ENCODE measurements at places on chromosomes 5 and 9. TPM values are rescaled to one million over a fixed set of nuclear protein-coding genes. Genes with fewer than 3 reads are reported as not detected.

- DNase-seq: peak; percentile 22
- no peaks in the 10 kb centered on the region for H3K36me3 ChIP-seq
- peaks cover 12% of the 10 kb centered on the region for H3K4me1 ChIP-seq
- H3K27me3 ChIP-seq: no peaks in the 10 kb centered on the region
These were observed 4.9 kb downstream of the HSPB3 start for GRCh38 chr5:54460181-54460919.

- no peak overlapping the region for H3K4me3 ChIP-seq
- no peaks in the 10 kb centered on the region for H3K36me3 ChIP-seq
- H3K27ac ChIP-seq: no peak overlapping the region
- no peak for DNase-seq
- no peaks in the 10 kb centered on the region for H3K27me3 ChIP-seq
These were observed 112.2 kb downstream of the PIP5K1B start for GRCh38 chr9:68817079-68817875.

GRCh38 chr9:131185924-131186323, 60.5 kb downstream of the NUP214 start:
- H3K36me3 ChIP-seq: peaks cover 30% of the 10 kb centered on the region
- H3K4me3 ChIP-seq: no peak overlapping the region
- DNase-seq: no peak

CATSPER3 gene
- total RNA-seq: 0.39 TPM

DNA sequence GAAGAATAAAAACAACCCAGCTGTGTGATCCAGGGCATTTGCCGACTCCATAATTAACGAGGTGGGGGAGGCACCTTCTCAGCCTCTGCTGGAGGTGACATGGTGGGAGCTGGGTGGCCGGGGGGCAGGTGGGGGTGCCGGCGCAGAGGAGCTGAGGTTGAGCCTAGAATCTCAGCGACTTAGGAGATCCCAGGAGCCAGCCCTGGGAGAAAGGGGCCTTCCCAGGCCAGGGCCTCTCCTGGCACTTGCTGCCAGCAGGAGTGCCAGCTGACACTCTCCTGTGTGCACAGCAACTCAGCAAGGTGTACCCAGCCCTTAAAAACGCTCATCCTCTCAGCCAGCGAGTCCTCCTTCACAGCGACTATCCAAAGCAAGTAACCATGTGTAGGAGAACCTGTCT, 62.8 kb upstream of the FCN1 start:
- H3K4me1 ChIP-seq: no peaks in the 10 kb centered on the region
- H3K4me3 ChIP-seq: no peak overlapping the region
- H3K27ac ChIP-seq: no peak overlapping the region
- no peak for DNase-seq
- no peaks in the 10 kb centered on the region for H3K36me3 ChIP-seq
- peaks cover 3% of the 10 kb centered on the region for H3K27me3 ChIP-seq

ARL14EPL gene
- not detected for total RNA-seq

DNA sequence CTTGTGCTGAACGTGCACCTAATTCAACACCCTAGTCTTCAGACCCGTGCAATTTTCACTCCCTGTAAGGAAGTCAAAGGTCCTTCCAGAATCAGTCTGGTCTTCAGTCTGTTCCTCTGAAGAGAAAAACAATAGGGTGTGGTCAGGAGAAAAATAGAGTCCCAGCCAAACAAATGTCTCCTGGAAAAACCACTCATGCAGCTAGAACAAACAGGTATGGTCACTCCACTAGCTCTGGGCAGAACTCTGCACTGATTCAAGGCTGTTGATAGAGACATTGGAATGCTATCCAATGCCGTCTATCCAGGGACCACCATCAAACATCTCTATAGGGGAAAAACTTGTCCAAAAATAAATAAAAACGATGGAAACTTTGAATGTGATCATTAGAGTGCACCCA, 81.8 kb upstream of the MAP3K1 start:
- no peaks in the 10 kb centered on the region for H3K27me3 ChIP-seq
- H3K4me1 ChIP-seq: no peaks in the 10 kb centered on the region
- H3K36me3 ChIP-seq: no peaks in the 10 kb centered on the region
- H3K4me3 ChIP-seq: no peak overlapping the region

TARS1 gene
- total RNA-seq: 293 TPM

FST gene
- 57.1 TPM for total RNA-seq

- peaks cover 45% of the 10 kb centered on the region for H3K4me1 ChIP-seq
- H3K27ac ChIP-seq: peak overlapping the region; percentile 90
- H3K27me3 ChIP-seq: no peaks in the 10 kb centered on the region
These were observed 89.6 kb upstream of the BASP1 start for GRCh38 chr5:17127743-17128231.

DNA sequence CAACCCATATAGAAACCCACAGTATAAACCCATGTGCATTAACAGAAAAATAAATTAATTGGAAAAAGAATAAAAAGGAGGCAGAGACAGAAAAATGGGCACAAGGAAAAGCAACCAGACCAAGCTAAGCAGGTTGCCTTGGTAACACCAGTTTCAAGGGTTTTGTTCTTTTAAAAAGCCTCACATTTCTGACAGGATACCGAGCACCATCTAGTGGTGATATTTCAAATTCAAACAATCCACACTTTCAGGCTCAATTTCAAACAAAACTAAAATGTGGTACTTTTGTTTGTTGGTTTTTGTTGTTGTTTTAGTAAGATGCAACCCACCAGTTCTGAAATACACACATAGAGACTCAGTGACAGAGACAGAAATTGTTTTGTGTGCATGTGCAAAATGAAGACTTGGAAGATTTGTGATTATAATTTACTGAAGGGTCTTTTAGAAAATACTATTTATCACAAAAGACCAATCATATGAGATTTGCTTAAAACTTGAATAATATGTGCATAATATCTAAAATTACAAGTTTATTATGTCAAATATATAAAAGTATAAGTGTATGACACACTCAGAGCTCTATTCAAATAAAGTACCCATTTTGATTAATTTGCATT, 318.2 kb downstream of the SLCO4C1 start:
- no peaks in the 10 kb centered on the region for H3K4me1 ChIP-seq
- H3K4me3 ChIP-seq: no peak overlapping the region
- H3K27me3 ChIP-seq: no peaks in the 10 kb centered on the region
- no peaks in the 10 kb centered on the region for H3K36me3 ChIP-seq
- H3K27ac ChIP-seq: no peak overlapping the region

DNA sequence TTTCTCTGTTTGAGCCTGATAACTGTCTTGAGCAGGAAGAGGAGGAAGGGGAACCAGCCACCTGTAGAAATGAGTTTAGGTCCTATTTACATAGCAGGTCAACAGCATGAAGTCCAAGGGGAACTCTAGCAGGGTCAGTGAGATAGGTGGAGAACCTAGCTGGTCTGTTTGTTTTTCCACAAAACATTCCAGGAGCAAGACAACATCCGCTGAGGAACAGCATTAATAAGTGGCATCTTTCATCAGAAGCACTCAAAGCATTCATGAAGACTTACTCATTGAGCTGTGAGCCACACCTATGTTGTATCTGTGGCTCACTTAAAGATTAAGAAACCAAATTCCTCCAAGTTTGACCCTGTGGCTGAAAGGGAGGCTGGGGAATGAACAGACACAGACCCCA, 115.9 kb downstream of the ACTBL2 start:
- no peaks in the 10 kb centered on the region for H3K27me3 ChIP-seq
- DNase-seq: peak; percentile 57
- H3K27ac ChIP-seq: no peak overlapping the region
- peaks cover 14% of the 10 kb centered on the region for H3K4me1 ChIP-seq
- no peak overlapping the region for H3K4me3 ChIP-seq
- no peaks in the 10 kb centered on the region for H3K36me3 ChIP-seq

SCGB3A2 gene
- 0.82 TPM for total RNA-seq

DNA sequence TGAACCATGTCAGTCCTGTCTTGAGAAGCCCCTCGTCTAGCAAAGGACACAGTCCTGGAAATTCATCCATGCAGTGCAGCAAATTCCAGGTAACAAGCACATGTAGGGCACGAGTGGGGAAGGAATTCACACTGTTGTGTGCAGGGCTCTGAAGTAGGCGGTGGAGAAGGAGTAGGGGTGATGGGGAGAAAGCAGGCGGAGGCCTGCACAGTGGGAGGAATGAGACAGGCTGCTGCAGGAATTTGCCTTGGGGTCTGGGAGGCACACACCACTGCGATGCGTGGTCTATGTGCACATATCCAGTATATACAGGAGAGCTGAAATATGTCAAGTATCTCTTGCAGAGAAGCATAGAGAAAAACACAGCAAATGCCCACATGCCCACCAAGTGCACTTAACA, 249.2 kb upstream of the IRX2 start:
- no peaks in the 10 kb centered on the region for H3K4me1 ChIP-seq
- H3K36me3 ChIP-seq: no peaks in the 10 kb centered on the region
- no peaks in the 10 kb centered on the region for H3K27me3 ChIP-seq
- no peak overlapping the region for H3K4me3 ChIP-seq

GRCh38 chr9:136572003-136572827, 26.4 kb upstream of the NOTCH1 start:
- H3K4me3 ChIP-seq: no peak overlapping the region
- peaks cover 38% of the 10 kb centered on the region for H3K4me1 ChIP-seq
- H3K27me3 ChIP-seq: no peaks in the 10 kb centered on the region
- peak overlapping the region; percentile 27 for H3K27ac ChIP-seq

GRCh38 chr9:135552698-135553171, 6.8 kb downstream of the OBP2A start:
- DNase-seq: no peak
- H3K27me3 ChIP-seq: no peaks in the 10 kb centered on the region
- H3K4me1 ChIP-seq: no peaks in the 10 kb centered on the region

GRCh38 chr5:178478370-178478769, 111.8 kb downstream of the COL23A1 start:
- no peaks in the 10 kb centered on the region for H3K27me3 ChIP-seq
- DNase-seq: no peak

Data from astrocyte (in vitro differentiated cells and primary cell).